Neural crest cell (in vitro differentiated cells): ENCODE measurements at places on chromosomes 13 and 19. TPM values are rescaled to one million over a fixed set of nuclear protein-coding genes. Genes with fewer than 3 reads are reported as not detected.

DNA sequence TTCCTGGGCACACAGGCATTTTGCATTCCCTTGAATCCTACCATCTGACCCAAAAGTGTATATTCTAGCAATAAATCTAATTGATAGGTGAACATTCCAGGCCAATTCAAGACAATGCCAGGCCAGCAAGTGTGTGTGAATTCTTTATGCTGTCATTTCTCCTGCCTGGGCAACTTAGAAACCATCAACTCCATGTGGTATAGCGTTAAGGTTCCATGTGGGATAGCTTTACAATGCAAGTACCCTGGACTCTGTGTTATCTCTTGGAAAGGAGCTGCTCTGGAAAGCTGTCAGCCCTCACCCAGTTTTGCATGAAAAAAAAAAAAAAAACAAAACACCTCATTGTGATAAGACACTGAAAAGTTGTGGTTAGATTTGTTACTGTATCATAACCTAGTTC lies 15.6 kb upstream of the FLT1 start:
- DNase-seq, result no peak
- peaks cover 19% of the 10 kb centered on the region for H3K27me3 ChIP-seq
- H3K27ac ChIP-seq, result no peak overlapping the region

DNA sequence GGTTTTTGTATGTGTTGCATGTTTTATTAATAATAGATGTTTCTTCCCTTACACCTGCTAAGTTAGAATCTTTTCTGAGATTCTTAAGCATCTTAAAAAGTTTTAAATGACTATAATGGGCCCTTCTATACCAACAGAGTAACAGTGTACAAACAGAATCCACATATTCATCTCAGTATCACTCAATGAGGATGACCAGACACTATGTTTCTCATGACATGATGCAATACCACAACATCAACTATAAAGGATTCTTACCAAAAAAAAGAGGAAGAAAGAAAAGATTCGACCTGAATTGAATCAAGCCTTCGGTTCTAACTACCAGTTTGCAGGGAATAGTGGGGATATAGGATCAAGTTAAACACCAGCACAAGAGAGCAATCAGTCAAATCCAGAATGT lies 56.5 kb downstream of the INTS6 start:
- H3K27ac ChIP-seq, result no peak overlapping the region
- no peaks in the 10 kb centered on the region for H3K27me3 ChIP-seq
- H3K4me3 ChIP-seq, result no peak overlapping the region
- no peak for DNase-seq

The NOTCH3 gene
- 125 and 127 TPM in 2 replicates for total RNA-seq

DNA sequence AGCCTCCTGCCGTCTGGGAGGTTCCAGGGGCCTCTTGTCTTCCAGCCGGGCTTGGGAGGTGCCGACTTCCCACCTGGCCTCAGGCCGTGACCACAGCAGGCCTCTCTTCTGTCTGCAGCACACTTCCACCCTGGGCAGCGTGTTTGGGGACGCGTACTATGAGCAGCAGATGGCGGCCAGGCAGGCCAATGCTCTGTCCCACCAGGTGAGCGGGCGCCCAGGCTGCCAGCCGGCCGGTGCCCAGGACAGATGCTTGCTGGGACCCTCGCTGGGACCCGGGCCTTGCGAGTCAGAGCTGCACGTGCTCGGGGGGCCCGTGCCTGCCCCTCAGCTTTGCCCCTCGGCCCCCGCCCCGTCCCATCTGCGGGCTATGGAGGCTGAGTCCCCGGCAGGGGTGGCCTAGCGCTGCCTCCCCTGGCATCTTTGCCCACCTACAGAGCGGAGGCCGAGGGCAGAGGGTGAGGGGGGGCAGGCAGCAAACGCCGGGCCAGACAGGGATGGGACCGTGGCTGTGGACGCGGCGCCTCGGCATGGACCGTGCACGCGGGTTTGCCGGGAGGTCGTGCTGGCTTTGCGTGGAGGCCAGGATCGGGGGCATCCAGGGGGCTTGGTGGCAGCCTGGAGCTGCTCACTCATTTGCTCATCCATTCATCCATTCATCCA lies 16.2 kb downstream of the COMP start:
- H3K27me3 ChIP-seq, result peaks cover 54% of the 10 kb centered on the region
- no peak overlapping the region for H3K4me3 ChIP-seq
- no peaks in the 10 kb centered on the region for H3K36me3 ChIP-seq
- no peak for DNase-seq

- H3K36me3 ChIP-seq, result peaks cover 3% of the 10 kb centered on the region
- H3K27ac ChIP-seq, result no peak overlapping the region
- no peak for DNase-seq
- no peaks in the 10 kb centered on the region for H3K4me1 ChIP-seq
Measured at GRCh38 chr19:13717194-13717643, 47.1 kb upstream of the MRI1 start.

The CEACAM21 gene
- 0.75 and 1.1 TPM in 2 replicates for total RNA-seq

DNA sequence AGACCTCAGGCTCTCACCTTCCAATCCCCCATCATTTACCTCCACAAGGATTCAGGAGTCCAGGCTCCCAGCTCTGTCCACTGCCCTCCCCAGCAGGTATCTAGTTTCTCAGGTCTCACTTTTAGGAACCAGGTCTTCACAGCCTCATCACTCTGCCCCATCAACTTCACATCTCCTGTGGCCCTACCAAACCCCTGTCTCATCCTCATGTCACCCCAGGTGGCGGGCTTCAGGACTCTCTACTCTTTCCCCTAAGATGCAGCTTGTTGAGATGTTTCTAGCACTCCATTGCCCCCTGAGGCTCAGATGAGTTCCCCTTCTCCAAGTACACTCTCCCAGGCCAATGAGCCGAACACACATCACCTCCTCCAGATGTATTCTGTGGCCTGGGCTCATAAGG lies 1.5 kb downstream of the PPFIA3 start:
- H3K4me3 ChIP-seq, result peak overlapping the region; percentile 86
- no peak overlapping the region for H3K27ac ChIP-seq
- H3K27me3 ChIP-seq, result peaks cover 39% of the 10 kb centered on the region
- peaks cover 25% of the 10 kb centered on the region for H3K4me1 ChIP-seq
- no peak for DNase-seq

GRCh38 chr13:56720841-56721240 lies 419.9 kb upstream of the PRR20A start:
- H3K27ac ChIP-seq, result no peak overlapping the region
- H3K36me3 ChIP-seq, result no peaks in the 10 kb centered on the region
- H3K27me3 ChIP-seq, result no peaks in the 10 kb centered on the region
- no peak overlapping the region for H3K4me3 ChIP-seq
- H3K4me1 ChIP-seq, result no peaks in the 10 kb centered on the region

The TEX26 gene
- total RNA-seq, result not detected in 2 replicates

DNA sequence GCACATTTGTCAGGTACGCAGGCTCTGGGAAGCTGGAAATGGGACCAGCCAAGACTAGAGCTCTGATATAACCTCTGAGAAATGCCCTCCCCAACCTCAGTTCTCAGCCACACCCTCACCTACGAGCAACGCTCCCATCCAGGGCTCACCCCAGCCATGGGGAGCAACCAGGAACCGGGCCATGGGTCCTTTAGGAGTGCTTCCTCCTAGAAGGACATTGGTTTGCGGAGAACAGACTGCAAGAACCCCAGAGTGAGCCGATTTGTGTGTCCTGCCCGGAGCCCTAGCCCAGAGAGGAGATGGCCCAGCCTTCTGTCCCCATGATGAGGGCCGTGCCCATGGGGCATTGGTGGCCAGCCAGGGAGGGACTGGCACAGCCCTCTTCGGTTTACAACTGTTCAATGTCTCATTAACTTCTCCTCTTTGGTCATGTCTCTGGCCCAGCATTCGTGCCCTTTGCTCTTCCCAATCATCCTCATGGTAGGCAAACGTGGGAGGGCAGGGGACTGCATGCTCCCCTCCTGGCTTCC lies 32.9 kb upstream of the IGSF23 start:
- no peak overlapping the region for H3K4me3 ChIP-seq
- peaks cover 20% of the 10 kb centered on the region for H3K27me3 ChIP-seq
- H3K36me3 ChIP-seq, result no peaks in the 10 kb centered on the region
- DNase-seq, result no peak
- H3K27ac ChIP-seq, result no peak overlapping the region
- no peaks in the 10 kb centered on the region for H3K4me1 ChIP-seq

DNA sequence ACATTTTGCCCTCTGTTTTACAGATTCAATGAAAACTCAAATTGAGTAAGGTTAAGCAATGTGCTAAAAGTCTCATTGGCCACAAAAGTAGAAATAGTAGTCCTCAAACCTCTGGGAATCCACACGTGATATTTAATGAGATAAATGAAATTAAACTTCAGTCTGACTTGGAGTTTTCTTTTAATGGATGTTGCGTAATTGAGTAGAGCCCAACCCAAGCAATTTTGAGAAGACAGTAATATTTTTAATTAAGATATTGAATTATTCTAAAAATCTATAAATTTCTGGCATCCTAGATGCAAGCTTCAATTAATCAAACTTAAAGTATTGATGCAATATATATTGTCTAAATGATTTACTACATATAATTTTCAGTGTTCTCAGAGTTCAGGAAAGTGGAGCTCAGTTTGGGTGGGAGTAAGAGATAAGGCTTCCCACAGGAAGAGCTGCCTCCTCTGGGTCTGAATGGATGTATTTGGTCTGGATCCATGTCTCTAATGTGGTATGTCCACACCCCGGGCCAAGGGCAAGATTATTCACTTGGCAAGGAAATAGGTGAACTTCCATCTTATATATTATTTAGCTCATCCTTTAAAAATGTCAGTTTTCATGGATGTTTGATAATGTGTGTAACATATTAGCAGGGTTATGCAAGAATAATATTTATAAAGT lies 6.9 kb downstream of the MBNL2 start:
- H3K4me3 ChIP-seq, result no peak overlapping the region
- H3K4me1 ChIP-seq, result peaks cover 55% of the 10 kb centered on the region
- H3K27ac ChIP-seq, result no peak overlapping the region
- no peak for DNase-seq
- H3K36me3 ChIP-seq, result peaks cover 15% of the 10 kb centered on the region
- H3K27me3 ChIP-seq, result no peaks in the 10 kb centered on the region

DNA sequence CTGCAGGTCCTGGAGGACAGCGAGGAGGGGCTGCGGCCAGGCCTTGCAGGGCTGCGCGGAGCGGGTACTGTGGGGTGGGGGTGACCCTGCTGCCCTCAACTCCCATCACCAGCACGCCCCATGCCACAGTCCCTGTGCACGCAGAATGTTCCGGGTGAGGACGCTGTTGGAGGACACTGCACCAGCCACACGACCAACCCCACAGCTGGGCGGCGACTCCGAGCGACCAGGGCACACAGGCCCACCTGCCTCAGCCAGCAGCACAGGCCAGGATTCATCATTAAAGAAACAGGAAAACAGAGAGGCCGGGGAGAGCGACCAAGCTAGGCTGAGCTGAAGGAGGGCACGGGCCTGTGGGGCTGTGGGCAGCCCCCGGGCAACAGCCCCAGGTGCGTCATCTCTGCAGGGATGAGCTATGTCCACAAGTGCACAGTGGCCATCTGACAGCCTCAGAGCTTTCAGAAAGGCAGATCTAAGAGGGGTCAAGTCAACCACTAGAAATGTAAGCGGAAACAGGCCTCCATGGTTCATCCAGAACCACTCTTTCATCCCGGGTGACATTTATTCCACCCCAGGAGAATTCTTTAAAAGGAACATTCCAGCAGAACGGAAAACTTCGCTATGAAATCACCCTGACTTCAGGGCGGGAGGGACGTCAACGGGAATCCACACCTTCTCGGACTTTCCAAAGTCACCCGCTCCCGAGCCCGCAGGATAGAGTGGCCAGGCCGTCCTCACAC lies 1.5 kb downstream of the GAS6 start:
- no peak overlapping the region for H3K27ac ChIP-seq
- H3K4me1 ChIP-seq, result peaks cover 56% of the 10 kb centered on the region
- H3K4me3 ChIP-seq, result peak overlapping the region; percentile 84
- peaks cover 59% of the 10 kb centered on the region for H3K27me3 ChIP-seq
- H3K36me3 ChIP-seq, result peaks cover 3% of the 10 kb centered on the region

DNA sequence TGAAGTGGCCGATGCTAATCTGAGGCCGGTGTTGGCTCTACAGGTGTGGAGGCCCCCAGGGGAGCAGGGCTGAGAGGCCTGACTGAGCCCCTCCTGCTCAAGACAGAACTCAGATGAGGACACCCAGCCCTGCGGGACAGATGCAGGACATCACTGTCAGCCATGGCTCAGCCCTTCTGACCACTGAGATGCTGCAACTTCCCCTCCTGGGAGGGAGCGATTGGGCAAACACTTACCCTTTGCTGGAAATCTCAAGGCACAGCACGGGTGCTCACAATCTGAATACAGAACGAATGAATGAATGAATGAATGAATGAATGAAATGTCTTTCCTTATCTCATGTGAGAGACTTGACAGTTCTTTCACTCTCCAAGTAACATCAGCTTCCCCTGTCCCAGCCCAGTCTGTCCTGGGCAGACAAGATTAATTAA lies 3.5 kb upstream of the SIGLEC7 start:
- H3K4me3 ChIP-seq, result no peak overlapping the region
- peaks cover 2% of the 10 kb centered on the region for H3K36me3 ChIP-seq
- H3K27me3 ChIP-seq, result peaks cover 33% of the 10 kb centered on the region
- DNase-seq, result no peak

- no peak overlapping the region for H3K4me3 ChIP-seq
- H3K36me3 ChIP-seq, result peaks cover 17% of the 10 kb centered on the region
- DNase-seq, result no peak
- H3K4me1 ChIP-seq, result no peaks in the 10 kb centered on the region
- no peaks in the 10 kb centered on the region for H3K27me3 ChIP-seq
Measured at GRCh38 chr19:23957660-23958281, 43.1 kb downstream of the ZNF726 start.

DNA sequence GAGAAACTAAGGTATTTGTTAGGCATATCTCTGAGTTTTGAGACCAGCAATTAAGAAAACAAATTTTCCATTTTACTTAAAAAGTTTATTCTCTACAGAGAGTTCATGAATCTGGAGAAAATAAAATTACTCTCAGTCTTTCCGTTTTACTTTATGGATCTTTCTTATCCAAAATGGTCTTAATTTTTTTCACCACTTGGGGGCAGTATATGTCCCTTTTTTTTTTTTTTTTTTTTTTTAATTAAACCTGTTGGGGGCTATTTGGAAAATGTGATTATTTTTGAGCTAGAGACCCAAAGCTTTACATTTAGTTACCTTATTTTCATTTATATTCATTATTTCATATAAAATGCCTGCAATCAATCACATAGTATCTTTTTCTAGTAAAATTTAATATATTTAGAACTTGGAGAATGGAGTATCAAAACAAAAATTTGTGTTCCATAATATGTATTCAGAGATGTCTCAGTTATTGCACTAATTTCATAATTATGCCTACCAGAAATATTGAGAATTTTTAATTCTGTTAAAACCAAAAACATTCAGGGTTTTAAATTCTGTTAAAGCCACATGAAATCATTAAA lies 27.1 kb downstream of the PIBF1 start:
- no peaks in the 10 kb centered on the region for H3K4me1 ChIP-seq
- no peak overlapping the region for H3K27ac ChIP-seq
- no peak for DNase-seq
- no peaks in the 10 kb centered on the region for H3K27me3 ChIP-seq
- H3K4me3 ChIP-seq, result no peak overlapping the region
- H3K36me3 ChIP-seq, result peaks cover 18% of the 10 kb centered on the region
